ENCODE measurements at places on chromosomes 3 and 15.

GRCh38 chr3:151995091-151995490 lies 121.6 kb downstream of the SUCNR1 start:
- DNase-seq = no peak

GRCh38 chr3:39849992-39850715 lies 40.7 kb downstream of the MYRIP start:
- DNase-seq = no peak

- no peak for DNase-seq
Observed at GRCh38 chr15:40942337-40942854, 10.9 kb upstream of the CHAC1 start.

DNA sequence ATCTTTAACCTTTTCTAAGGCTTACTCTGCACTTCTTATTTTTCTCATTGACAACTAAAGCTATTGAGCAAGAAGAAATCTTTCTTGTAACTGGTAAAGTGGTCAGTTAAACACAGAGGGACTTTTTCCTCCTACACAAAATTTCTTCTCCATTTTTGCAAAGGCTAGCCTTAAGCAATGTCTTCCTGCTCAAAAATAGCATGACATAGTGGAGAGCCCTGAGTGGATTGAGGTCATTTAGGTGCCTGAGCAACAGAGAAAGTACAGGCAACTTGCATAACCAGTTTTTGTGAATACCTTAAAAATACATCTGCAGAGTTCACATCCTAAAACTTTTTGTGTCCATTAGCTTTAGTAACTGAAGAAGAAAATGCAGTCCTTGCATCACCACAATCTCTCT lies 144.7 kb upstream of the TTC14 start:
- DNase-seq = no peak

DNA sequence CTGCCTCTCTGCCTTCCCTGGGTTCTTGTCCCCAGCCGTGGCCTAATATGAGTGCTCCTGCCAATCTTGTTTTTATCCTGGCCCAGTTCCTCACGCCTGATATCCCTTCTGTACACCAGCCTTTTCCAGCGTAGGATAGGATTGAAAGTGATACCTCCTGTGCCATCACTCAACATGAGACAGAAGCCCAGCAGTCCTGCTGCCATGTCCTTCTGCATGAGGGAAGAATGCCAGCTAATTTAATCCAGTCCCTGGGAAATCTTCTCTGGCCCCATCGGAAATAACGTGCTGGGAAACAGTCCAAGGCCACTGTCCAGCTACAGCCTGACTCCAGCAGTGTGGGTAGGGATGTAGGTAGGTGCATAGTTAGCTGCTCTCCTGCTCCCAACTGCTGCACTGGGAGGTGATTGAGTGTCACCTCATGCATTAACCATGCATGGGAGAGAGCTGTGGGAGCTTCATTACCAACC lies 92.0 kb upstream of the TPM1 start:
- no peak for DNase-seq

- DNase-seq = no peak
Observed at GRCh38 chr3:29263476-29263875, 17.4 kb upstream of the RBMS3 start.

DNA sequence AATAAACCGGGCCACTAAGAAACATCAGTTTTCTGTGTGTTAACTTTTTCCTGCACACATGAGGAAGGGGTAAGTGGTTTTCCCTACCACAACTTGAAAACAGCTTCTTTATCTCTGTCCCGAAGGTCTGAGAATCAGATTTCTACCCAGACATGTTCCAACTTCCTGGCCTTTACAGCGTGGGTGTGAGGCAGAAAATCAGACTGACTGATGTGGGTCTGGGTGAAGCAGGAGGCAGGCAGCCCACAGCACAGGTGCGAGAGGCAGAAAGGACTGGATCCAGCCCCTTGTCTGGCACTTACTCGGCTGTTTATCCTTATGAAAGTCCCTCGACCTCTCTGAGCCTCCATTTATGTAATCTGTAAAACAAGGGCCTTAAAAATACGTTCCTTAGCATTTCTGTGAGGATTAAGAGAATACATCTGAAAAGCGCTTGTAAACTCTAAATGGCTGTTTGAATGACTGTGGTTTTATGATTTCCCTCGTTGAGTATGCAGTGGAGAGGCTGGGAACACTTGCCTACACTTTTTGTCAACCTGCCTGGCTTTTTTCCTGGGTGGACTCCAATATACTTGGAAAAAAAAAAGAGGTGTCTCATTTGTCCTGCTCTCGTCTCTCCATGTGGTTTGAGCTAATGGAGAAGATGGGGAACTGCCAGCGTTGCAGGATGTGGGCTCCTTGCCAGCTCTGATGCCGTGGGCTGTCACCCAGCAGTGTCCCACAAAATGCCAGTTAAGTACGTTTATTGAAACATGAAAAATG lies 3.1 kb downstream of the AGBL1 start:
- DNase-seq = no peak

DNA sequence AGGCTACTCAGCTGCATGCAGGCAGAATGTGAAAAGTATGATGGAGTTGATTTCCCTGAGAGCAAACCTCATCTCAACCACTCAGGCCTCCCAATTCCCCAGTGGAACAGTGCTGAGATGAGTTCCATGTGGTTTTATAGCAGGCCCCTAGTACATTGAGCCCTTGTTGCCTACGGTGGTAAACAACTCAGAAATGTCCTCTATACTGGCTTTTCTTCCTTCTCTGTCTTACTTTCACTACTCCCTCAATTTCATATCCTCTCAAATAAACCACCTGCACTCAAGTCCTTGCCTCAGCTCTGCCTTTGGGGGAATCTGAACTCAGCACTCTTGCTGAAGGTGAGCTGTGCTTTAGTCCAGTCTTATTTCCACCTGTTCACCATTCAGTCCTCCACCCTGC lies 399.9 kb downstream of the PDCD6IP start:
- no peak for DNase-seq

DNA sequence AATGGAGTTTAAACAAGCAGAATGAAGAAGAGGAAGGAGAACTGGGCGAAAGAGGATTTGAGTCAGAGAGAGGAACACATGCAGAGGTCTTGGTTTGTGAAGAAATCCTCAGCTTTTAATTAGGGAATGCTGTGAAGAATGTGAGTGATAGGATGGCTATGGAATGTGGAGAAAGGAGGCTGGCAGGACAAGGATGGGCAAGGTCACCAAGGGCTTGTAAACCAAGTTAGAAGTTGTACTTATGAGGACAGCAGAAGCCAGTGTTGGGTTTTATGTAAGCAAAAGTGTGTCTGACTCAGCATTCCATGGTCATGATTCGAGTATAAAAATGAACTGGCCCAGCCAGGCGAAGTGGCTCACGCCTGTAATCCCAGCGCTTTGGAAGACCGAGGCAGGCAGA lies 60.0 kb upstream of the IL12A start:
- DNase-seq = no peak
